Neuronal stem cell (in vitro differentiated cells): ENCODE measurements at places on chromosomes 2 and 18.
A peak's percentile ranks its signal among the peaks of the same experiment; 100 is the strongest.

- no peak for DNase-seq
These were observed 78.9 kb downstream of the CD8B2 start for GRCh38 chr2:106566050-106566449.

DNA sequence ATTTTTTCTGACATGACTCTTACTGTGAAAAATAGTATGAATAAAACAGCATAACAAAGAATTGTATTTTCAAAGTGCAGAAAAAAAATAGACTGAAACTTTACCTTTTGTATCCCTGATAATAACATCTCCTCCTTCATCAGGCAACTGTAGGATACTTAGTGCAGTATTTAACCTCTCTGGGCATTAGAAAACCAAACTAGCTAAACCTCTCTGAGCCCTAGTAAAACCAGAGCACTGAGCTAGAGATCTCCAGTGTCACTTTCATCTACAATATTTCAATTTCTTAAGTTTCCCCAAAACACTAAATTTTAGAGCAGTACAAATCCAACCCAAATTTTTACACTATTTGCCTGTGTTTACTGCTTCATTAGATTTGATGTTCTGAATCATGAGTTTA is 594.0 kb upstream of the LINC00305 start:
- DNase-seq = no peak

DNA sequence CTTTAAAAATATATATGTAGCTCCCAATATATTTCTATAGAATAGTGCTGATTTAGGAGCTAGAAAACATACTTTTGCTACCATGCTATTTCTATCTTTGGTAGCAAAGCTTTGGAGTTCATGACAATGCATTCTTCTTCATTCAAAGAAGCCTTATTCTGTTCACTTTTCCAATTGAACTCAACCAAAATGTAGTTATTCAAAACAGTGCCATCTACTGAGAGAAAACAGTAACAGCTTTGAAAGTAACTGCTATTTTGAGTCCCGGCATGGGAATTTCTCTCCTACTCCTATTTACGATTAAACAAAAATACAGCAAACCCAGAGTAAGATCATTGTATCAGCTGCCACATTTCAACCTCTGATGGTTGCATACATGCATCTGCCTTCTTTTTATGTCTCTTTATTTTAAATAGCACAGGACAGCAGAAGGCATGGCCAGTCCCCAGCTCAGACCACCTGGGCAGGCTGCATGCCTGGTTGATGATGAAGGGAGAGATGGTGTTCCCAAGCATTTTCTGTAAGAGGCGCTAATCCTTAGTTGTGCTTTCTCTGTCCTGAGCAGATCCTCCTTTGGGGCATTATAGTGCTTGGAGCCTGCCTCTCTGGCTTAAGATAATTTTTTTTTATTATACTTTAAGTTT is 69.7 kb upstream of the SULT1C3 start:
- DNase-seq = no peak

DNA sequence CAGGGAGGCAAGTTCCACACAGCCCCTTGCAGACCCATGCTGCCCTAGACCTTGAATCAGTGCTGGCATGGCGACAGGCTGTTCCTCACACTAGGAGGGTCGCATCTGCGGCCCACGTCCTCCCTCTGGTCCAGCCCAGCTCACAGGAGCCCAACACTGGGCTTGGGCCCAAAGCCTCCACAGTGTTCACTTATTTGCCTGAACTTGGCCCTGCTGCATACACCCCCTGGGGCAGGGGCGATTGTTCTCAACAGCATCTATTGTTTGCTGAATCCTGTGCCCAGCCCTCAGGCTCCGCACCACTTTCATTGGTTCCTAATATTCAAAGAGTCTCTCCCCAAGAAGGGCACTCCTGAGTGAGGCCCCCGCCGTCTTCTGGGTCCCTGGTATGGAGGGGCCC is 90.7 kb downstream of the ZBTB7C start:
- DNase-seq = no peak

- DNase-seq = no peak
These were observed 10.4 kb downstream of the COLEC11 start for GRCh38 chr2:3604991-3605961.

DNA sequence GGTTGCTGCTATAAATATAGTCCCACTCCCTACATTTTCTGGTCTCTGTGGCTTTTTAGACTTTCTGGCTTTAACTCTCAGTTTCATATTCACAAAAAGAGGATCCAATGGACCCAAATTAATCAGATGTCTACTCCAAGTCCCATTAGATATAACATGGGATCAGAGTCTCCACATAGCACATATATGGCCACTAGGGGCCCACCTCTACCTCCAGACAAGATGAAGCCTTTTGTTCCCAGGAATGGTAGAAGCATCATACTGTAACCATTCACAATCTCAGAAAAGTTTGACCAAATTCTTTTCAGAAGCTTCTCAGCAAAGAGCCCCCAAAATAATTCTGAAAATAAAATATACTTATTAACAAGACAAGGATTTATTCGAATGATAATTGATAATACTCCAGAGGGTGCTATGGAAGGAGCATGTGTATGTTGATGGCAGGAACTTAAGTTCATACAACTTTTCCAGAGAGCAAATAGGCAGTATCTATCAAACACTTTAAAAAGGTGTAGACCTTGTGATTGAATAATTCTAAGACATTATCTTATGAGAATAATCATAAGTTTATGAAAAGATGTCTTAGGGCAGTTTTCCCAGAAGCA is 382.3 kb upstream of the CRIM1 start:
- DNase-seq = peak; percentile 12

DNA sequence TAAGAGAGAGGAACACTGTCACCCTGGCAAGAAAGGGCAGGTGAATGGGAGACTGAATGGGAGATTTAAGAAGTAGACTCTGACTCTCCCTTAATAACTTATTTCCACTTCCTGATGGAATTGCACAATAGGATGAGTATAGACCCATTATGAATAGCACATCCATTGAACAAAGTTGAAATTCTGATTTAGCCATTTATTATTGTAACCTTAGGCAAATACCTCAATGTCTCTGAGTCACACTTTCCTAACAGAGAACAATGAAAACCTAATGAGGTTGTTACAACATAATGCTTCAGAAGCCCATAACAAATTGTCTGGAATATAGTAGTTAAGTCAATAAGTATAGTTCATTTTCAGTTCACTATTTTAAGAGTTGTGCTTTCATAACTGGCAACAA is 78.9 kb downstream of the NRXN1 start:
- DNase-seq = no peak

DNA sequence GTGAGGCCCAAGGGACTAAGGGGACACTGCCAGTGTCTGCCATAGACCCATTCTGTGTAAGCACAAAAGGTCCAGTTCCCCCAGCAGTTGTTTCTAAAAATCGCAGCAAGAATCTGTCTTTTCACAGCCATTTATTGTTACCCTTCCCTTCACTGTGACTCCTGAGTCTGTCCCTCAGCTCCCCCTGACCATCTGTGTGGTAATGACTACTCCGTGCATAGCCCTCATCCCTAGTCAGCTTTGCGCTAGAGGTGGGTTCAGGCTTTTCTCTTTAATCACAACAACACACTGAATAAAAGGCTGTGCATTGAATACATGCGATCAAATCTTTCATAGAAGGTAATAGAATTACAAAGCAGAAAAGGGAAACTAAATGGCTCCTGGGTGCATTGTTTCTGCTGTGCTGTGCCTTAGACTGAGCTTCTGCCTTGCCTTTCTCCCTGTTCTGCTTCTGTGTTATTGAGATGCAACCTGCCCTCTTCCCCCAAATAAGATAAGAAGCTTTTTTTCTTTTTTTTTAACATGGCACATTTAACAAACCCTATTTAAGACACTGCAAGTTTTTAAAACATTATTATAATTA is 836.0 kb upstream of the CDH2 start:
- DNase-seq = no peak

GRCh38 chr2:191188550-191189093 is 37.8 kb upstream of the STAT4 start:
- DNase-seq = no peak

- DNase-seq = no peak
These were observed 61.3 kb downstream of the NUP35 start for GRCh38 chr2:183185534-183185933.

DNA sequence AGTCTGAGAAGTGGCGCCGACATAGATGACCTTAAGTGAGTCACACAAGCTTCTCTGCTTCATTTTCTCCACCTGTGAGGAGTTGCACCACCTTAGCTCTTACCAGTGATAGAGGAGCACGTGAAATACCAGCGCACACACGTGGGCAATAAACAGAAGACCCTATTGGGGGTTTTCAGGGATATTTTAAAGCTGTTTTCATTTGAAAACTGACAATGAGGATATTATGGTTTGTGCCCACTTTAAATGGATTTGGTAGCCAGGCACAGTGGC is 47.3 kb upstream of the FZD7 start:
- no peak for DNase-seq

DNA sequence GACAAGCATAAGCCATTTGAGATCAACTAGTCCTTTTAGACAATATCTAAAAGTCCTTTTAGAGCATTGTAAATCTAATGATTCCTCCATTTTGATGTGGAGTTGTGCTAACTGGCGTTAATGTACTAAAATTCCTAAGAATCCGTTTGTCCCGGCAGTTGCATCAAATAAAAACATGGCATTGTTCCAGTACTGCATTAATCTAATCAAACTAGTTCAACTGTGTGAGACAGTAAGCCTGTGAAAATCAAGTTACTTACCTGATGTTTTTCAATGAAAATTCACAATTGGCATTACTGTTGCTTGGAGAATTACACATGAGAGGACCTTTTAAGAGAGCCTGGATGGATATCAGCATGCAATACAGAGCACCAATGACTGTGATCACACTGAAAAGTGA is 13.3 kb downstream of the TM4SF20 start:
- no peak for DNase-seq

DNA sequence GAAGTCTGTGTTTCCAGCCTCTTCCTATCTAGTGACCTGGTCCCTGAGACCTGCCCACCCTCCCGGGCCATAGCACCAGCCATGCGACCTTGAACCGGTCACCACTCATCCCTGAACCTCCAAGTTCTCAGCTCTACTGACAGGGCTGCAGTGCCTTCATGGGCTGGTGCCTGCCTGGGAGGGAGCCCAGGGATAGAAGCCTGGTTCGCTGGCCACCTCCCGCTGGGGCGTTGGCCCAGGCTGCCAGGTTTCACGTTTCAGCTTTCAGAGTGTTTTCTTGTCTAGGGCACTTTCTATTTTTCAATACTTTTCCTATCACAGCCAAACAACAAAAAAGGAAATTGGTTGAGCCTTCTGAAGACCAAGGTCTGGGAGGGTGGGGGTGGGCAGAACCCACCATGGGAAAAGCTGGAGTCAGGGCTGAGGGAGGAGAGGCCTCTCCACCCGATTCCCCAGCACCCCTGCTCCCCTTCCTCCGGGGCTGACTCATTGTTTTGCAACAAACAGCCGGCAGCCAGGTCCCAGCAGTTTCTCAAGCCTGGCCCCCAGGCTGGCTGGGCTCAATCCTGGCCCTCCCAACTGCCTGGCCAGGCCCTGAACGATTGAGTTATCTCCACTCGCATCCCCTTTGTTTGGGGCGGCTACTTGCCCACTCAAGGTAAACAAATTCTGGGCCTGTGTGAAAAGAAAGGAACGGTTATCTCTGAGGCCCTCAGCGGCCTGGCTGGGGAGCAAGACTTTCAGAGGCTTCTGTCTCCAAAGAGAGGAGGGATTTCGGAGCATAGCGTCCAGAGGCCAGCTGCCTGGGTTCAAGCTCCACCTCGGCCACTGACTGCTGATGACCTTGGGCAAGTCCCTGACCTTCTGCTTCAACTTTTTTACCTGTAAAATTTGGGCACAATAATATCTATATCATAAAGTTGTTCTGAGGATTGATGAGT is 47.5 kb downstream of the ZFP36L2 start:
- no peak for DNase-seq

GRCh38 chr2:207164006-207164831 is 1.5 kb downstream of the KLF7 start:
- DNase-seq = no peak

DNA sequence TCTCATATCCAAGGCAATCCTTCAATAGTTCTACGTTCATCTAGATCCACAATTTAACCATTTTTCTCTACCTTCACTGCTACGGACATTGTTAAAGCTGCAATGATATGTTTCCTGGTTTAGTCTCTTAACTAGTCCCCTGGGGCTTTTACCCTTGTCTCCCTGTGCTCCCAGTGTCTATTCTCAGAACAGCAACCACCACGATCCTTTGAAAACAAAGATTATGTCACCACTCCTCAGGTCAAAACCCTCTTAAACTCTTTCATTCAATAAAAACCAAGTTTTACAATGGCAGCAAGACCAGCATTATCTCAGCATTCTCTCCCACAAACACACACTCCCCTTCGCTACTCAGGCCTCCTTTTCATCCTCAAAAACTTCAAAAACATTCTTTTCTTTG is 298.2 kb upstream of the CHST9 start:
- DNase-seq = peak; percentile 39

DNA sequence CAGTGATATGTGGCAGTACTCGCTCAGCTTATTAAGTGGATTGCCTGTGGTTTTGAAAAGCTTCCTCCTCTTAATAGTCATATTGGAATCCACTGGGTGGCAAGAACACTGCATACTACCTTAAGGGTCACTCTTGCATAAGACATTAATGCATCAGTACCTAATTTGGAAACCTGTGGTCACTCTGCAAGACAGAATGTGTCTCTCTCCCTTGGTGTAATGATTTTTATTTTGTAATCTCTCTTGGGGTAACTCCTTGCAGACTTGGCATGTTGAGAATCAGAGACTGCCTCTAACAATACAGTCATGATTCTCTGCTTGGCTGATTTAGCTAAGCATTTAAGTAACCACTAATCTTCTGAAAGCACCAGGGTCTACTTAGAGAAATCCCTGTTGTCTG is 33.0 kb upstream of the IER3IP1 start:
- DNase-seq = no peak

GRCh38 chr18:1020731-1021344 is 116.2 kb downstream of the ADCYAP1 start:
- no peak for DNase-seq

GRCh38 chr2:238936162-238937052 is 88.5 kb downstream of the TWIST2 start:
- no peak for DNase-seq

GRCh38 chr2:136389809-136390208 is 271.9 kb upstream of the CXCR4 start:
- DNase-seq = no peak

- no peak for DNase-seq
These were observed 106.3 kb downstream of the ABCA12 start for GRCh38 chr2:215032153-215032552.
